NCI-H1930 (cell line): ENCODE measurements at places on chromosomes 6 and 20.

- DNase-seq: no peak
Measured at GRCh38 chr6:154611847-154612246, 101.4 kb upstream of the CNKSR3 start.

DNA sequence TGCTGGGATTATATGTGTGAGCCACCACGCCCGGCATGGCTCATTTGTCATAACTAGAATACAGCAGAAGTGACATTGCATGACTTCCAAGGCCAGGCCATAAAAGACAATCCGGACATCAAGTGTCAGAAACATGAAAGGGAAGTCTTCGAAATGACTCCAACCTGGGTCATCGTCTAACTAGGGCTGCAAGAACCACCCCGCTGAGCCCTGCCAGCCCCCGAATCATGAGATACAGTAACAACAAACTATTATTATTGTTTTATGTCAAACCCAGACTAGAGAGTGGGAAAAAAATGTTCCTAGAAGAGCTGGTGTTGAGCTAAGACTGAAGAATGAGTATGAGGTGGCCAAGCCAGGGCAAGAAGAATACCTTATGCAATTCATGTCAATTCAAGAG, 59.6 kb downstream of the ZNF217 start:
- no peak for DNase-seq

- DNase-seq: no peak
Measured at GRCh38 chr20:49637046-49637637, 69.2 kb upstream of the PTGIS start.

DNA sequence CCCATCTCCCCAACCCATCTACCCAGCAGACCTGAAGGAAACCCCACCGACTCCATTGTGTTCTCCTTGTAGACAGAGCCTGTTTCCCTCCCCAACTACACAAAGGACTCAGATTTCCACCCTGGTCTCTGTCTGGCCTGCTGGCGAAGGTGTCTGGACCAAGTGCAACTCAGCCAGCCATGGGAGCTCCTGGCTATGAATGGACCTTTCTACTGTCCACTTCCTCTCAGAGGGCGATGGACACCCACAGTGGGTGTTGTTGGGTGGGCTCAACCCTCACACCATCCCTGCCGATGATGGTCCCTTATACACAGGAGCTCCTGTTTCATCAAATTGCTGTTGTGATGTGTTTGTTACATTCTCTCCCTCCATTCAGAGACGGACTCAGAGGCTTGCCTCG, 112.5 kb upstream of the PHACTR3 start:
- DNase-seq: no peak

DNA sequence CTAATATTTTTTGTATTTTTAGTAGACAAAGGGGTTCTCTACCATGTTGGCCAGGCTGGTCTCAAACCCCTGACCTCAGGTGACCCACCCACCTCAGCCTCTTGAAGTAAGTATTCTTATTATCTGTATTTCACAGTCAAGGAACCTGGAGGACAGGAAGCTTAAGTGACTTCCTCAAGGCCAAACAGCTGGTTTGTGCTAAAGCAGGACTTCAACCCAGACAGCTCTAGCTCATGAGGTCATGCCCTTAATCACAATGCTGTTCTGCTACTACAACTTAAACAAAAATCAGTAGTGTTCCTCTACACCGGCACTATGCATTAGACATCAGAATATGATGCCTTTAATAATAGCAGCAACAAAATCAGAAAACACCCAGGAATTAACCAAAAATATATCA, 168.9 kb downstream of the ADGB start:
- DNase-seq: no peak
